ENCODE measurements at places on chromosomes 5 and 9. TPM values are rescaled to one million over a fixed set of nuclear protein-coding genes. Genes with fewer than 3 reads are reported as not detected.

Gene CEL
- 4.3 TPM for polyA plus RNA-seq

Gene GRM6
- 0.57 TPM for polyA plus RNA-seq

Gene KDM4C
- 12.5 TPM for polyA plus RNA-seq

Gene ACOT12
- polyA plus RNA-seq, result 0.40 TPM

Gene ZDHHC11
- polyA plus RNA-seq, result 11.0 TPM
